Daoy (cell line): ENCODE measurements at places on chromosomes 5 and 9.

DNA sequence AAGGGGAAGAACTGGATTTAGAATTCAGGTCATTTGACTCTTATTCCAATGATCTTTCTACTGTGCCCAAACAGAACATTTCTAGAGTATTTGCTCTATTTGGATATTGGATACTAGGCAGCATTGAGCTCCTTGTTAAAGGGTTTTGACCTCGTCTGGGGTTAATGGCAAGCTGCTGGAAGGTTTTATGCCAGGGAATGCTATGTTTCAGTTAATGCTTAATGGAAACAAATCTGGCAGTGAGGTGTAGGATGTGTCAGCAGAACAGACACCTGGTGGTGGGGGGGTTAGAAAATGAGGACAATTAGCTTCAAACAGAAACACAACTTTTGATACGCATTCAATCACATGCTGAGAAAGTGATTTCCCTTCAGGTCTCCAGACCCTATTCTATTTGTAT, 51.5 kb downstream of the AGXT2 start:
- no peak for DNase-seq

DNA sequence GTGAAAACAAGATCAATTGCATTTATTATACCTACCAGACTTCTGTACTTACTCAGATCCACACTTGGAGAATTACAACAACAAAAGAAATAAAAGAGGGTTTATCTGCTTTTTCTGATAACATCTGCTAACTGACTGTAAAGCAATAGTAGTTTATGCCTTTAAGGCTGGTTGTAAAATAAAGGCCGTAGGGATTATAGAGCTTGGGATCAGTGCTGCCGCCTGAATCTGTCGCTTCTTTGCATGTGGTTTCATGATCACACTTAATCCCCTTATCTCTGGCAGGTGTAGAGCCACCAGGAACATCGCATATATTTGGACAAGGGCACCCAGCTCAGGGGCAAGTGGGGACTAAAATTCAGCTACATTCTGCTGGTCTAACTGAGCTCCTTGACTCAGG, 146.7 kb downstream of the CCDC192 start:
- DNase-seq: no peak

- peak; percentile 91 for DNase-seq
Observed at GRCh38 chr5:176614805-176615478, 5.0 kb upstream of the GPRIN1 start.

DNA sequence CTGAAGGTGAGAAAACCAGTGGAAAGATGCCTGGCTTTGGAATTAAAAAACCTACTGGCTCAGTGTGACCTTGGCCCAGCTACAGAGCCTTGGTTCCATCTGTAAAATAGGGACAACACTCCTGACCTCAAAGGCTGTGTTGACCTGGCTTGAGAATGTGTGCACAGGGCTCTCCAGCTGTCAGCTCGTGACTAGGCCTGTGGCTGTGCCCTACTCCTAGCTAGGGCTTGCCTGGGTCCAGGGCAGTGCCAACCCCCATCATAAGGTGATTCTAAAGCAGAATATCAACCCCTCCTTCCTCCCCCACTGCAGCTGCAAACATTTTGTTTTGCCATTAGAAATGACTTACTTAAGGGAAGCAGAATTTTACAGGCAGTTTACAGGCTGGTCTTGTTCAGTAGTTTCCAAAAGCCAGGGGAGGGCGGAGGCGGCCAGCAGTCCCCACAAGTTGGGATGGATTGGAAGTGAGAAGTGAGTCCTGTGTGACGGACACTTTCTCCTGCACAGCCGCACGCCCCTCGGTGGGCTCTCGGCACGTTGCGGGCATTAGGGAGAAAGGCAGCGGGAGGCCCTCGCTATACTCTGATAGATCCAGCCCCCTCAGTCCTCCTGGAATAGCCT, 7.3 kb downstream of the PITX1 start:
- DNase-seq: no peak

DNA sequence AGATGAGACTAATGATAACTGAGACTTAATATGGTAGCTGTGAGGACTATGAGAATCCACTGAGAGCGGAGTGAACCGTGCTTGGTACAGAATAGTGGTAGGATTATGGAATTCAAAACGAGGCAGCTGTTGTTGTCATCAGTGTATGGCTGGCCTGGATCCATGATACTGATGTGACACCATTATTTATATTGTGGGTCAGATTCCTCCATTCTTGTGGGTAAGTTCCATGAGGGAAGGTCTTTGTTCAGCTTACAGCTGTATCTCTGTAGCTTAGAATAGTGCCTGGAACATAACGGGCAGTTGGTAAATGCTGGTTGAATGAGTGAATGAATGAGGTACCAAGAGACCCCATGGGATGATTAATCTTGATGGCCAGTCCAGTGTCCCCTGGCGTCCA, 61.8 kb downstream of the ACER2 start:
- no peak for DNase-seq

DNA sequence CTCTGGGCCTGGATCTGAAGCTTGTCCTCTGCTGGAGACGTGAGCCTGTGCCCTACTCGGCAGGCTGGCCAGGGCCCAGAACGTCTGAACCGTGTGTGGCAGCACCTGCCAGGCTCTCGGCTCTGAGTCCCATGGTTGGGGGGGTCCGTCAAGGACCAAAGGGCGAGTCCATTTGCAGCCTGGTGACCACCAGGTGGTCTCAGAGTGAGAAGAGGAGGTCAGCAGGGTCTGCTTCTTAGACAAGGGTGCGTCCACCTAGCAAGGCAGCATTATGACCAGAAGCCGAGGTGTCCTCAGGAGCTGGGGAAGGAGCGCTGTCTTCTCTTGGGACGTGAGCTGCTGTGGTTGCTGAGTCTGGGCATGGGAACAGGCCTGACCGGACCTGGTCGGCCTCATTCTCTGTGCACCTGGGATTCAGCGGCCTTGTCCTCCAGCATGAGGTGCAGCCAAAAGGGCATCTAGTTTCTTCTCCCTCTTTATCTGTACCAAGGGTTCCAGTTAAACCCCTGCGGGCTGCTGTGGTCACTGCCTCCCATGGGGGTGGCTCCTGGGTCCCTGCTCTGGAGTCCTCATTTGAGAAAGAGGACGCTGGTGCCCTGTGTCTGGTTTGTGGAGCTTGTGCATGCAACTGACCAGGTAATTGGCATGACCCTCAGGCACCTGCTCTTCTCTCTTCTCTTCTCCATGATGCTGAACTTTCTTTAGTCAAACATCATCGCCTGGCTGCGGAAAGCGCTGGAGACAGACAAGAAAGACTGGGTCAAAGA, 14.4 kb downstream of the EXOC3 start:
- no peak for DNase-seq

DNA sequence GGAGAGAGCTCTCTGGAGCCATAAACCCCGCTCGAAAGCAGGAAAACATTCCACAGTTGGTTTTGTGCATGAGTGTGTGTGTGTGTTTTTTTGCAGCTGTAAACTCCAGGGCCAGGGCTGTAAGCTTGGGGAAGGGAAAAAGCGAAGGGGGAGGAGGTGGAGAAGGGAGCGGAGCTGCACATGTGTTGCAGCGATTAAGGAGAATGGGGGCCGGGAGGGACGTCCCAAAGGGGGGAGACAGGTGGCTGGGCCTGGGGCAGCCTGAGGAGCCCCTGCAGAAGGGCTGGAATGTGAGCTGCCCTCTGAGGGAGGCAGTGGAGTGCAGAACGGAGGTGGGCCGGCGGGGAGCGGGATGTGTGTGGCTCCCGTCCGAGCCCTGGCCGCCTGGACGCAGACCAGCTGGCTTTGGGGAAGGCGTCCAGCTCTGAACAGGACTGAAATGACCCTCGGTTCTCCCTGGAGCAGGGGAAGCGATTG, 2.7 kb upstream of the MYMK start:
- no peak for DNase-seq

- no peak for DNase-seq
Observed at GRCh38 chr5:127865273-127865672, 162.1 kb downstream of the CCDC192 start.

DNA sequence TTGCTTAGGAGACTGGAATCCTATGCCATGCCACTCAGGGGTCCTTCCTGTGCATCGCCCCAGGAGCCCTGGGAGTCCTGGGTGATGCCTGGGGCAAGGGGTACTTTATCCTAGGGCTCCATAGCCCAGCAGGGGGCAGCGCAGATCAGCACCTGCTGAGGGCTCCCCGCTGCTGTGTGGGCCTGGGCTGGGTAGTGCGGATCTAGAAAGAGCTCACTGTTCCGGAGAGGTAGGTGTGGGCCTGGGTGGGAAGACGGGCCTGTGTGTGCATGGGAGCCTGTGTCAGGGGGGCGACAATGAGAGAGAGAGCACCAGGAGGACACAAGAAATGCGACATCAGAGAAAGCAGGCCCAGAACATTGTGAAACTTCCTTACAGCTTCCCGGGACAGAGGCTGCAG, 11.4 kb upstream of the DAB2IP start:
- peak; percentile 60 for DNase-seq

GRCh38 chr5:149466457-149466972, 84.7 kb downstream of the CSNK1A1 start:
- DNase-seq: peak; percentile 90

DNA sequence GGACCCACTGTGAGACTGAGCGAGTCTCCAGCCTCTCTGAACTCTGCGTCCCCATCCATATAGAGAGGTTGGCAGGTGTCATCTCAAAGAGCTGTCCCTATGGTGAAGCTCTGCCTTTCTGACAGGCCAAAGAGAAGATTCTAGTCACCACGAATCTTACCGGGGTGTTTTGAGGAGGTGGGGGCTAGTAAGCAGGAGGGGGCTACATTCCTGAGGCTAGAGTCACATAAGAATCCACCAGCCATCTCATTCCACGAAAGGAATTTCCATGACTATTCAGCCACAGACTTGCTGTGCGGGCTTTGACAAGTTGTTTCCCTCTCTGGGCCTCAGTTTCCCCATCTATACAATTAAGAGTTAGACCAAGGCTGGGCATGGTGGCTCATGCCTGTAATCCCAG, 16.3 kb downstream of the PDGFRB start:
- peak; percentile 69 for DNase-seq

DNA sequence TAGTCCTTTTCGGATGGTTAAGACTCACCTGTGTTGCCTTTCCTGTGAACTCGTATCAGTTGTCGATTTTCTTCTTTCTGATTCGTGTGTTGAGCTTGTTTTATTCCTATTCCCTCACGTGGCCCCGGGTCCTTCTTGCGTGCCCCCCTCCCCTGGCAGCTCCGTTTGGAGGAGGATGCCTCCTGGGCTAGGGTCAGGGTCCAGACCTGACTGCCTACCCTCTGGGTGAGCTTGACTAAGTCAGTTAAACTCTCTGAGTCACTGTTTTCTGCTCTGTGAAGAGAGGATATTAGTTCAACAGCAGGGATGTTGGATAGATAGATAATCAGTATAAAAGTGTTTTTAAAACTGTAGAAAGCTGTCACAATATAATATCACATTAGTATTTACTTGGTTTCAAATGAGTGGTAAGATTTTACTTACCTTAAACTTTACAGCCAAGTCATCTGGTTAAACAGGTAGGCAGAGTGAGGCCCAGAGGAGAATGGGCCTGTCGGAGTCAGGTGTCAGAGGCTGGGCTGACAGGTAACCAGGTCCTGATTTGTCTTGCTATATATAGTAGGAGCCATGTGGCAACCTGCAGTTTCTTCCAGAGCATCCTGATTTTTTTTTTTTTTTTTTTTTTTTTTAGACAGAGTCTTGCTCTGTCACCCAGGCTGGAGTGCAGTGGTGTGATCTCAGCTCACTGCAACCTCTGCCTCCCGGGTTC, 24.2 kb downstream of the PPARGC1B start:
- no peak for DNase-seq

DNA sequence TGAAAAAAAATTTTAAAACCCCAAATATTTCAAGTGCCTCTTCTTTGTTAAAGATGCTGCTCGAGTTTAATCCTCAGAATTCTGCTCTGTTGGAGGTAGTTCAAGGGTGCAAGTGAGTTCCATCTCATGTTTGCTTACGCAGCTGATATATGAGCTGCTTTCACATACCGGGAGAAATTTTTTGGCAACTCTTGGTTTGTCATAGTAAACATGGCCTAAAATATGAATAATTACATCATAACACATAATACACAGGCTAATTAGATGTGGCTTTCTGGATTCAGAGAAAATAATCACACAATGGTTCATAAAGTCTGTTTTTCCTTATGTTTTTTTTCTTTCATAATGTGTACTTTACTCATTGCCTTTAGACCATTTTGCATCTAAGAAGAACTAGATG, 1134.1 kb downstream of the PTPRD start:
- no peak for DNase-seq

GRCh38 chr9:3043369-3043768, 199.5 kb upstream of the PUM3 start:
- no peak for DNase-seq

DNA sequence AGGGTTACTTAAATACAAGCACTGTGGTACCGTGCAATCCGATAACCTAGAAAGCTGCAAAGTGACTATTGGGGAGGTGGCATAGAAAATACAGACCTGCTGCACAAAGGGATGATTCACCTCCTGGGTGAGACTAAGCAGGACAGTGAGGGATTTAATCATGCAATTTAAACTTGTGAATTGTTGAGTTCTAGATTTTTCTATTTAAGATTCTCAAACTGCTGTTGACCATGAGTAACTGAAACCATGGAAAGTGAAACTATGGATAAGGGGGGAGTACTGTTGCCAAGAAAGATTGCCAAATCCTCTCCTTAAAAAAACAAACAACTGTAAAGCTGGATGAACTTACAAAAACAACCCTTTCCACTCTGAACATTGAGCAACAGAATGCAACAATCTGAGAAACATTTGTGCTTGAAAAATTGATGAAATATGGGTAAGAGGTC, 61.5 kb upstream of the NUDT12 start:
- peak; percentile 9 for DNase-seq

GRCh38 chr9:14704281-14704680, 11.0 kb upstream of the ZDHHC21 start:
- DNase-seq: no peak

GRCh38 chr9:127980060-127980705, 606 bp downstream of the EEIG1 start:
- peak; percentile 61 for DNase-seq

DNA sequence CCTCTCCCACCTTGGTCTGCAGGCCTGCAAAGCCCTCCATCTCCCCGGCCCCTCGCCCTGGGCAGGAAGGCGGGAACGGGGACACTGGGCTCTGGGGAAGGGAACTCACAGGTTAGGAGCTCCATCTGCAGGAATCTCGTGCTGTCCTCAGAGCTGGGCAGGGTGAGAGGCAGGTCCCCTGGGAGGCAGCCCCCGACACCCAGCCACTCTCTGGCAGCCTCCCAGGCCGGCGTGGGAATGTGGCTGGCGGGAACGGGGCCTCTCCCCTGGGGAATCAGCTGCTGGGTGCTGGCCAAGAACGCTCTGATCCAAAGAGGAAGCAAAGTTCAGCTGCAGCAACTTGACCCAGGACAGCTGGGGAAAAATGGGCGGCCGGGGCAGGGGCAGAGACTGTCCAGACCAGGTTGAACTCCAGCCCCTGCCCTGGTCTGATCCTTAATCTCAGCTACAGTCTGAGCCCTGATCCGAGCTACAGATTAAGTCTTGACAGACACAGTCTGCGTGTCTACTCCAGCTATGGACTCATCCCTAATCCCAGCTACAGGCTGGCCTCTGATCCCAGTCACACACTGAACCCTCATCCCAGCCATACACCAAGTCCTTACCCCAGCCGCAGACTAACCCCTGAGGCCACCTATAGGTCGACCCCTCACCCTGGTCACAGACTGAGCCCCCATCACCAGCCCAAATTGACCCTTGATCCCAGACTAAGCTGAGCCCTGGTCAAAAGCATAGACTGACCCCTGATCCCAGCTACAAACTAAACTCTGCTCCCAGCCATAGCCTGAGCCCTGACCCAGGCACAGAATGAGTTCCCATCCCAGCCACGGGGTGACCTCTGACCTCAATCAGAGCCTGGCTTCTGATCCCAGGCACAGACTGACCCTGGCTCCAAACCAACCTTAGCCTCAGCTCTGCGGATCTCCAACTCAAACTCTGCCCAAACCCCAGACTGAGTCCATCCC, 37.3 kb upstream of the EGFL7 start:
- DNase-seq: peak; percentile 72
